T-helper 9 cell (primary cell): ENCODE measurements at places on chromosomes 2 and 18.

DNA sequence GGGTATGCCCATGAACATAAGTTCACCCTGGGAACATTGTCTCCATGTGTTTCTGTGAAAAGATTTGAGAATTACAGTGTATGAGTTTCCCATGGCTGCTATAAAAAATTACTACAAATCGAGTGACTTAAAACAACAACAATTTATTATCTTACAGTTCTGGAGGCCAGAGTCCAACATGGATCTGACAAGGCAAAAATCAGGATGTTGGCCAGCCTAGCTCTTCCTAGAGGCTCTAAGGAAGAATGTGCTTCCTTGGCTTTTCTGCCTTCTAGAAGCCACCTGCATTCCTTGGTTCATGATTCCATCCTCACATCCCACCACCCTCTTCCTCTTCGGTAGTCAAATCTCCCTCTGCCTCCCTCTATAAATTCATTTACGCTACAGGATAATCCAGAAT, 38.6 kb downstream of the FAM124B start:
- no peak for DNase-seq

DNA sequence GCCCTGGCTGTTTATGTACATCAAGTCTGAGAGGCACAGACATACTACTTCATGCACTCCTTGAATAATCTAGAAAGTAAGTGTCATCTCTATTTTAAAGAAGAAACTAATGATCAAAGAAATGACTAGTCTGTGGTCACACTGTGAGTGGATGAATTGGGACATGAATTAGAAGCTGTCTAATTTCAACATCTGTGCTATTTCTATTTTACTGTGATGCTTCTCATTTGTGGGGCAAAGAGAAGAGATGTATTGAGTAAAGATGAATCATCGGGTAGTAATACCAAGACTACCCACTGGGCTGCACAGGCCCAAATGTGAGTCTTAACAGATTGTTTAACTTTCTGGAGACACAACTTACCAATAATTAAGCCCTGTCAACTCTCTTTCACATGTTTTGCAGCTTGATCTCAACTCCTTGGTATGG, 42.4 kb upstream of the MTIF2 start:
- DNase-seq: no peak

GRCh38 chr18:51038110-51038509, 8.1 kb downstream of the SMAD4 start:
- DNase-seq: no peak

- no peak for DNase-seq
These were observed 45.7 kb downstream of the STAT4 start for GRCh38 chr2:191105082-191105481.

DNA sequence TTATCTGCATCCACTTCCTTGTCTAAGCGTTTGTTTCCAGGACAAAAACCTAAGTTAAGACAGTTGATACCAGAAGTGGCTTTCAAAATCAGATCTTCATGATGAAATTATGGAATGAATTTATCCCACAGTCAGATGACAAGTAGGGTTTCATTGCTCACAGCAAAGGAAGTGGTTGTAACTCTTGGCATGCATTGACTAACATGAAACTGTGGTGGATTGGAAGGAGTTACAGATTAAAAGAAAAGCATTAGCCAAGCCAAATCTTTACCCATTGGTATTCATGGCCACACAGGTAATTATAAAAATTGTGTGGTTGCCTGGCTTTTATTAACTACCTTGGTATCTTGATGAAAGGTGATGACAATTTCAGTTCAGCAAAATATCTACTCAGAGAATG, 438.0 kb upstream of the NXPH2 start:
- no peak for DNase-seq

DNA sequence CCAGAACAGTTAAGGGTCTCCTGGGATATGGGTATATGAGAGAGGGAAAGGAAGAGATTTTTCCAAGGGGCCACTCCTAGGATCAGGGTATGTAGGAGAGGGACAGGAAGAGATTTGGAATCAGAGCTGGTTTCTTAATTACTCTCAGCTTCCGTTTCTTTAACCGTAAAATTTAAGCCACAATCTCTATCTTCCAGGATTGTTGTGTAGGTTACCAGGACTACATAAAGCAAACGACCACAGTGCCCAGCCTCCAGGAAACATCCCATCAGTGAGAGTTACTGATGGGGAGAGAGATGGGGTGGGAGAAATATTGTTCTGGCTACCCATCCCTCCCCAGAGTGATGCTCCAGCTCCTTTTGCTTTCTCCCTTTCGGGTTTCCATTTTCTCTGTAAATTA, 114.6 kb upstream of the THUMPD2 start:
- DNase-seq: no peak

DNA sequence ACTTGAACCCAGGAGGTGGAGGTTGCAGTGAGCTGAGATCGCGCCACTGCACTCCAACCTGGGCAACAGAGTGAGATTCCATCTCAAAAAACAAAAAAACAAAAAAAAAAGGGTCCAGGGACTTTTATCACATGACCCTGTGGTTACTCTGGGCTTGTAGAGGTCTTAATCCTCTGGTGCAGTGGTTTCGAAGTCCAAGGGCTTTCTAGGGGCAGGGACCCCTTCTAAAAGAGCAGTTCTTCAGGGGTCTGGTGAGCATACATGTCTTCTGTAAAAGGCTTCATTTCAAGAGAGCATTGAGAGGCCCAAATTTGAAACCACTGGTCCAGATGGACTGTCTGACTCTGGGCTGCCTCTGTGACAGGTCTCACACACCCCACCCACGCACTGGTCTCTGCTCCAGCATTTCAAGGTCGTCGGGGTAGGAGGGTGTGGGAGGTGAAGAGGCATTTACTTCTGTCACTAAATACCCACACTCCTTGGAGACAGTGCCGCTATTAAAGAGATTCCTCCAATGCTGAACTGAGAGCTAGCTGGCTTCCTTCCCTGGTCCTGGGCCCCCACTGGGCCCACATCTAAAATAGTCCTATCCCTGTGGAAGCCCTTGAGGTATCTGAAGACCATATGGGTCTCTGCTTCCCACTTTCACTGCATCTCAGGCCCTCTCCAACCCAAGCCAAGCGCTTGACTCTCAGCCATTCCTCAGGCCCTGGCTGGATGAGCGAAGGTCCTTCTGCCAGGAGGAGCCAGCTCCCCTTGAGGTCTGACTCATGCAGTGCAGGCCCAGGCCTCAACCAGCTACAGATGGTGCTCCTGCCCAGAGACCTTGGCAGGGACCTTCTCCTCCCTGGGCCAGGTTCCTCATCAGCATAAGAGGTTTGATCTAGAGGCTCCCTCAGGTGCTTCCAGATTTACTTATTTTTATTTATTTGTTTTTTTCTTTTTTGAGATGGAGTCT, 44.8 kb downstream of the PAX8 start:
- DNase-seq: no peak

DNA sequence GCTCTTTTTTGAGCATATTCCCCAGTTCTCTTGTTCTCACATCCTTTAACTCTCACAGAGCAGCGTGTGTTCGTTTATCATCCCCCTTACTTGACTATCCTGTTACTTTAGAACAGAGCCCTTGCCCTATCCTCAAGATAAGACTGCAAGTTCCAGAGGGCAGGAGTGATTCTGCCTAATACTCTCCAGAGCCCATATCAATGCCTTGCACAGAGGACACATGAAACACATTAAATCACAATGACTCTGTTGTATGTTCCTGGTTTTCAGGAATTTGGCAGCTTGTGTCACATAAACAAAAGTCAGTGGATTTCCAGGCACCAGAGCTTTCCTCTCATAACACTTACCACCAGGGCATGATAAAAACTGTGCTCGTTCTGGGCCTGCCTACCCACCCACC, 156.7 kb downstream of the RNF144A start:
- no peak for DNase-seq

- no peak for DNase-seq
These were observed 289.3 kb upstream of the HS6ST1 start for GRCh38 chr2:128607911-128608506.

DNA sequence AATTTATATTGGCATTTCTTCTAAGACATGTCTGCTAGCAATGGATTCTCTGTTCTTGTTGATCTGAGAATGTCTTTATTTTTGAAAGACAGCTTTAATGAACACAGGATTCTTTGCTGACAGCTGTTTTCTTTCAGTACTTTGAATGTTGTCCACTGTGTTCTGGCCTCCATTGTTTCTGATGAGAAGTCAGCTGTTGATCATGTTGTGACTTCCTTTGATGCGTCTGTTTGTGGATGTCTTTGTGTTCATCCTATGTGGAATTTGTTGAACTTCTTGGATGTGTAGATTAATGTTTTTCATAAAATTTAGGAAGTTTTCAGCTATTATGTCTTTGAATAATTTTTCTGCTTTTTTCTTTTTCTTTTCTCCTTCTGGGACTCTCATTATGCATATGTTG, 39.8 kb upstream of the KCNF1 start:
- DNase-seq: no peak

DNA sequence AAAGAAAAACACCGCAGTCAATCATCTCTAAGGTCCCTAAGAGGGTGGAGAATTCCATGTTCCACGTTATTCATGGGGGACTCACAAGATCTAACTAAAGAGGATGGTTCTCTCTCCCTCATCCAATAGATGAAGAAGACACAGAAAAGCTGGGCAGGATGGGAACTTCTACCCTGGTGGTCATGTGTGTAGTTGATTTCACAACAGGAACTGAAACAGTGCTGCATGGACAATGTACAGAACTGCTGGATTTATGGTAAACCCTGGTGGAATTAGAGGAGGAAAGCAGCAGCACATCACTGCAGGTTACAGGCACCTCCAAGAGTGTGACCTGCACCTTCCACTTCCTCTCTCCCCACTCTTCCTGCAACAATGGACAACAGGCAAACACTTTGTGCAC, 31.4 kb downstream of the FECH start:
- no peak for DNase-seq

- DNase-seq: no peak
These were observed 52.4 kb upstream of the PPM1B start for GRCh38 chr2:44116319-44116718.

GRCh38 chr2:60523963-60524362, 29.5 kb downstream of the BCL11A start:
- no peak for DNase-seq
